ENCODE measurements at places on chromosomes 6 and 20.
A peak's percentile ranks its signal among the peaks of the same experiment; 100 is the strongest.

- peak; percentile 78 for DNase-seq
These were observed 1.9 kb downstream of the SLC32A1 start for GRCh38 chr20:38725931-38726803.

- no peak for DNase-seq
These were observed 6.4 kb upstream of the TBXT start for GRCh38 chr6:166174031-166174430.

GRCh38 chr20:51092338-51092737 is 69.4 kb upstream of the KCNG1 start:
- no peak for DNase-seq

- DNase-seq, result no peak
These were observed 95.3 kb downstream of the RTN4IP1 start for GRCh38 chr6:106534004-106534403.

GRCh38 chr6:104253236-104253635 is 606.5 kb downstream of the HACE1 start:
- no peak for DNase-seq

DNA sequence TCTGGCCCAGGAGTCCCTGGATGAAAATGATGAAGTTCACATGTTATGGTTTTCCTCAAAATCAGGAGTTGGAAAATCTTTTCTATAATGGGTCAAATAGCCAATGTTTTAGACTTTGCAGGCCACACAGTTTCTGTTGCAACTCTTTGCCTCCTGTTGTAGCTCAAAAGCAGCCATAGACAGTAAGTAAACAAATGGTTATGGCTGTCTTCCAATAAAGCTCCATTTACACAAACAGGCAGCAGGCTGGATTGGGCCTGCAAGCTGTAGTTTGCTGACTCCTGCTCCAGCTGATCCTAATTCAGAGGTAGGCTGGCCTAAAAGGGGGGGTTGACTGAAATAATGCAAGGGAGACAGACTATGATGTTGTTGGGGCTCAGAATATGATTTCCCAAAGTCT is 33.0 kb downstream of the METTL24 start:
- DNase-seq, result no peak

- no peak for DNase-seq
These were observed 66.8 kb upstream of the EYA2 start for GRCh38 chr20:46827718-46828458.

GRCh38 chr20:37651932-37652331 is 41.9 kb upstream of the CTNNBL1 start:
- no peak for DNase-seq

DNA sequence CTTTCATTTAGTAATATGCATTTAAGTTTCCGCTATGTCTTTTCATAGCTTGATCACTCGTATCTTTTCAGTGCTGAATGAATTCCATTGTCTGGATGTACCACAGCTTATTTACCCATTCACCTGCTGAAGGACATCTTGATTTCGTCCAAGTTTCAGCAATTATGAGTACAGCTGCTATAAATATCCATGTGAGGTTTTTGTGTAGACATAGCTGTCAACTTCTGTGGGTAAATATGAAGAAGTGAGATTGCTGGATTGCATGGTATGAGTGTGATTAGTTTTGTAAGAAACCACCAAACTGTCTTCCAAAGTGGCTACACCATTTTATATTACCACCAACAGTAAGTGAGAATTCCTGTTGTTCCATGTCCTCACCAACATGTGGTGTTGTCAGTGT is 79.2 kb upstream of the STMND1 start:
- no peak for DNase-seq

DNA sequence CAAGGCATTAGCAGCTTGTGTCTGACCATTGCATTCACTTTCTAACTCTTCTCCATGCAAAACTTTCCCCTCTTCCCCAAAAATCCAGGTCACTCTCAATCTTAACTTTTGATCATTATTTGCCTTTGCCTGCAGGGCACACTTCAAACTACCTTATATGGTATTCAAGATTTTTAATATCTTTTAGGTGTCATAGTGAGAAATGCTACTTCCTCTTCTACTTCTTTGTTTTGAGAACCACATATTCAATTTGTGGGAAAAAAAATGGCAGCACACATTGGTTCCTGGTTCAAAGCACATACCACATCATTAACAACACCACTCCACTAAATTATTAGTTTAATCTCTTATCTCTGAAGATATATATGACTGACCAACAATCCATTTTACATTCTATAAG is 1267.0 kb upstream of the CITED2 start:
- no peak for DNase-seq

GRCh38 chr6:157978021-157978783 is 3.5 kb upstream of the SYNJ2 start:
- no peak for DNase-seq

DNA sequence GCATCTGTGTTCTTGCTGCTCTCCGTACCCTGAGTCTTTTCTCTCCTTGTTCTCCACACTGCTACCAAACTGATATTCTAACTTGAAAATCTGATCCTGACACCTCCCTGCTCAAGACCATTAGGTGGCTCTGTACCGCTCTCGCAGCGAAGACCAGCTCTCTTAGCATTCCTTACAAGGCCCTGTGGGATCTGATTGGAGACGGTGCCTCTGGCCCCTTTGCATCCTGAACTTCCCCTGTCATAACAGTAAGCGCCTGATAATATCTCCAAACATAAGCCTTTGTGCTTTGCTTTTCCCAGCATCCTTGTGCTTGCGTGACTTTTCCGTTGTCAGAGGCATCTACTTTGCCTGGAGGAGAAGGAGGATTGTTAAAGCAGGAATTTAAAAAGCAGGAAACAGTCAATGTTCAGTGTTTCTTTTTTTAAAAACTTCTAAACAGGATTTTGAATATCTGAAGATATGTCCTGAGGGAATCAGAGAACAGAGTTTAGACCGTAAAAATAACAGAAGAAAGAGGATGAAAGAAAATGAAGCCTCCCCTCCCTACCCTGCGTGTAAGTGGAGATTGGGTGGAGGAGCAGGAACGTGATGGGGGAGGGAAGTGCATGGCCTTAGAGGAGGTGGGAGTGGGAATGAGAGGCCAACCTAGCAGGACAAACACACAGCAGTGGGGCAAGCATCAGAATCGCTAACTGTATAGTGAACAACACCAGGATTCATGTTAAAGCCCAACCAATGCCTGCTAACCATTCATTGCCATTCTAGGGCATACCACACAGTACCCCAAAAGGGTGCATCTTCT is 89.2 kb upstream of the STMND1 start:
- peak; percentile 39 for DNase-seq

DNA sequence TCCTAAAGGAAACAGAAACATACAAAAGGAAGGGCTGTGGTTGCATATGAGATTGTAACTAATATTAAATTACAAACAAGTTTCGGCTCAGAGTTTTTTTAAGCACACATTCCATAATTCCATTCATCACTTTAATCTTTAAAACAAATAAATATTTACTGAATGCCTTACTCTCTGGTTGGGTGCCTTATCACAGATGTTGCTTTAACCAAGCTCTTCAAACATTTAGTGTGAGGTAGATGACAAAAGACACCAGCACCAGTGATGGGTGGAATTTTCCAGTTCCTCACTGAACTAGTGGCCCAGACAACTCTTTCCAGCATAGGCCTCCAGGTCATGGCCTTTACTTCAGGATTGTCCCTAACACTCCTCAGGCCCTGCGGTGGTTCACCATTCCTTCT is 58.7 kb downstream of the ARHGAP18 start:
- DNase-seq, result no peak

GRCh38 chr6:55469951-55470366 is 109.0 kb downstream of the HMGCLL1 start:
- DNase-seq, result no peak

DNA sequence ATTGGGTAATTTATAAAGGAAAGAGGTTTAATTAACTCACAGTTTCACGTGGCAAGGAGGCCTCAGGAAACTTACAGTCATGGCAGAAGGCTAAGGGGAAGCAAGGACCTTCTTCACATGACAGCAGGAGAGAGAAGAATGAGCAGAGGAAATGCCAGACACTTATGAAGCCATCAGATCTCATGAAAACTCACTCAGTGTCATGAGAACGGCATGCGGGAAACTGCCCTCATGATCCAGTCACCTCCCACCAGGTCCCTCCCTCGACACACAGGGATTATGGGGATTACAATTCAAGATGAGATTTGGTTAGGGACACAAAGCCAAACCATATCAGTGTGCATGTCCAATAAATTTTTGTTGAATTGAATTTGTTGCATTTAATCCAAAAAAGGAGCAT is 52.0 kb downstream of the ECT2L start:
- DNase-seq, result no peak

- no peak for DNase-seq
These were observed 21.7 kb downstream of the VPS52 start for GRCh38 chr6:33249732-33250630.

- DNase-seq, result no peak
These were observed 99.0 kb upstream of the TNFAIP3 start for GRCh38 chr6:137767911-137768690.

GRCh38 chr6:73285674-73286283 is 22.8 kb upstream of the KHDC1 start:
- no peak for DNase-seq

- DNase-seq, result no peak
These were observed 499.3 kb downstream of the CDKAL1 start for GRCh38 chr6:21033575-21034026.

GRCh38 chr20:58174708-58175280 is 53.7 kb downstream of the ANKRD60 start:
- DNase-seq, result no peak

- no peak for DNase-seq
These were observed 31.5 kb upstream of the ADTRP start for GRCh38 chr6:11810039-11810541.

DNA sequence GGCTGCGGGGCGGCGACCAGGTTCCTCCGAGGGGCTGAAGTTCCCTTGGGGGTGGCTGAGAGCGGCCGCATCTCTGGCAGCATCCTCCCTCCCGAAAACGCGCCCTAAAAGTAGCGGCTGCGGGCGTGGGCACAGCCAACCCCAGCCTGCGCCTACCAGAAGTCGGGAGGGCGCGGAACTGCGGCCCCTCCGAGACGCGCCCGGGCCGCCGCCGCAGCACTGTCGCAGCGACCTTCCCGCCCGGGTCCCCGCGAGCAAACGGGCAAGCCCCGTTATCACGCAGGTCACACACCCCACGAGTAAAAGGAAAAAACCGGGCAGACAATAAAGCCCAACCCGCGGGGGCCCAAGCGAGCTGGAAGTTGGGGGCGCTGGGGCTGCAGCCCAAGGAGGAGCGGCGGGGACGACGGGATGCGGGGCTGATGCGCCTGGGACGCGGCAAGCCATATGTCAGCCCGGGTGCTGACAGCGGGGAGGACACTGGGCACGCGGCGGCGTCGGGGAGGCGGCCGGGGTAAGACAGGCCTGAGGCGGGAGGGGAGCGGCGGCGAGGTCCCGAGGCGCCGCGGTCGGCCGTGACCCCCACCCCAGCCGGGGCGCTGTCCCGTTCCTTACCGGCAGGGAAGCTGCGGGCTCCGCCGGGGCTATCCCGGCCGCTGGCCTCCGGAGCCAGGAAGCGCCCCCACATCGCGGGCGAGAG is 659 bp downstream of the CEP85L start:
- DNase-seq, result no peak

Measured in NT2/D1 (cell line).